ENCODE measurements at places on chromosomes 2 and 18.

DNA sequence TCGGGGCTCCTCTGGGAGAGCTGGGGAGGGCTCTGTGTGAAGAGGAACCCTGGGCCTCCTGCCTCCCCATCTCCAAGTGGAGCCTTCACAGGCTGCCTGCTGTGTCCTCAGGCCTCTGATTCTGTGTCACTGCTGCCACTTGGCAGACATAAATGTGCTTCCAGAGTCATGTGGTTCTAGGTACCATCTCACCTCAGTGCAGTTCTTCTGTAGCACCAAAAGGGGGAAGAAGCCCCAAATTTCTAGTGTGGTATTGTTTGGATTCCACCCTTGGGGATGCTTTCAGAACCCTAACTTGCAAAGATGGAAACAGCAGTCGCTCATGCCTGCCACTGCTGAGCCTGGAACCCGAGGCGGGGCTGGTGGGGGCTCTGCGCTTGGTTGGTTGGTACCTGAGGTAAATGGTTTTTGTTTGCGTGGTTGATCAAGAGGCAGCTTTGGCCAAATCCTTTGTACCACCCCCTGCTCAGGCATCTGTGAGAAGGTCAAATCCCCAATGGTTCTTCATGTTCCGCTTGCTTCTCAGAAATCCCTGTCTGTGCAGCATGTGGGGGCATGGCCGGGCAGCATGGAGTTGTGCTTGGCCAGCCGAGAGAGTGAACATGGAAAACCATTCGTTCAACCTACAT, 27.5 kb downstream of the COA5 start:
- DNase-seq, result no peak

DNA sequence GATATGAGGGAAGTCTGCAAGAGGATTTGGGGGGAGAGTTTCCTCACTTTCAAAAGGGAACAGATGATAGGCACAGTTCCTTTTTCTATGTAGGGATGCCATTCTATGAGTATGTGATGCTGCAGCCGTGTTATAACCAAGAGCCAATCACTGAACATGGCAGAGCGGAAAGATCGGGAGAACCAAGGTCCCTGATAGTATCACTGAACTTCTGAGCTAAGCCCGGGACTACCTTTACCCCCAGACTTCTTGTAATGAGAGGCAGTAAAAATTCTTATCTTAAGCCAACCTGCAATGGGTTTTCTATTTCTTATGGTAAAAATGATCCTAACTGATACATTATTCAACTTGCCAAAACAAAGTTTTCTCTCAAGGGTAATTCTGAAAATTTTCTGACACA, 21.6 kb upstream of the SLC1A4 start:
- no peak for DNase-seq

DNA sequence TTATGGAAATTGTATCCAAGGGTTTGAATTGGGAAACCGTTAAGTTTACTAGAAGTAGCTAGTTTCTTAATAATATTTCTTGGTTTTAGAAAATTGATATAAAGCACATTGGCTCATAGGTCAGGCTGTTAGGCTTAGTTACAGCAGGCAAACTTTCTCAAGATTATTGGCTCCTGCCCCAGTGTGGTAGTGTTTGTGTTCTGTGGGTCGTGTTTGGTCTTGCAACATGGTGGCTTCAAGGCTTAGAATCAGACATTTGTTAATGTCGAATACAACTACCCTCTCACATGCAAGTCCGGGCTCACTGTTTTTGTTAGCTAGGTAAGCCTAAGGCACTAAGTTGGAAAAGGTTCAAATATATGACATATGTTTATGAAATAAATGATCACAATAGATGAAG, 19.6 kb downstream of the CERS6 start:
- no peak for DNase-seq

- DNase-seq, result no peak
These were observed 101.7 kb upstream of the FN1 start for GRCh38 chr2:215537611-215538010.

DNA sequence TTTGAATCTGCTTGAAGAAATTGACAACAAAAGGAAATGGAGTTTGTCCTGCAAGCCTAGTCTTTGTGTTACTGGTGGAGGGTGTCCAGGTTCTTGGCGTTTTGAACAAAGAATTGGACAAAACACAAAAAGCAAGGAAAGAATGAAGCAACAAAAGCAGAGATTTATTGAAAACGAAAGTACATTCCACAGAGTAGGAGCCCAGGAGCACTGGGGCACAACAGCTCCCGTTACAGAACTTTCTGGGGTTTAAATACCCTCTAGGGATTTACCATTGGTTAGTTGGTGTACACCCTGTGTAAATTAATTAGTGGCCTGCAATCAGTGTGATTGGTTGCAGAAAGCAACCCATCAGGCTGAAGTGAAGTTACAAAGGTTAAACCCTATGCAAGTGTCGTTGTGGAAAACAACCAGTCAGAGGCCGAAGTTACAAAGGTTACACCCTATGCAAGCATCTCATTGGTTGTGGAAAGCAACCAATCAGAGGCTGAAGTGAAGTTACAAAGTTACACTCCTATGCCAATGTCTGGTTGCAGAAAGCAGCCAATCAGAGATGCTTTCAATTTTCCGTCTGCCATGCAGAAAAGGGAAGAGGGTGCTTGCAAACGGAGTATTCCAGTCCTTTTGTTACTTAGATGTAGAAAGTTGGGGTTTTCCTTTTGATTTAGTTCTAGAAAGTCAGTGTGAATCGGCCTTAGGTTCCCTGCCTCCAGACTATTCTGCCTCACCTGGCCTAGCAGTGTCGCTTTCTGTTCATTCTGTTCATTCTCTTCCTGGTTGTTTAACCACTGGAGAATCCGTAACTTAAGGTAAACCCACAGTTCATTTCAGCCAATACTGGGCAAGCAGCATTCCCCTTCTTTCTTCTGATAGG, 47.6 kb upstream of the PTH2R start:
- no peak for DNase-seq

GRCh38 chr18:75344161-75344560, 83.3 kb downstream of the SMIM21 start:
- DNase-seq, result no peak

DNA sequence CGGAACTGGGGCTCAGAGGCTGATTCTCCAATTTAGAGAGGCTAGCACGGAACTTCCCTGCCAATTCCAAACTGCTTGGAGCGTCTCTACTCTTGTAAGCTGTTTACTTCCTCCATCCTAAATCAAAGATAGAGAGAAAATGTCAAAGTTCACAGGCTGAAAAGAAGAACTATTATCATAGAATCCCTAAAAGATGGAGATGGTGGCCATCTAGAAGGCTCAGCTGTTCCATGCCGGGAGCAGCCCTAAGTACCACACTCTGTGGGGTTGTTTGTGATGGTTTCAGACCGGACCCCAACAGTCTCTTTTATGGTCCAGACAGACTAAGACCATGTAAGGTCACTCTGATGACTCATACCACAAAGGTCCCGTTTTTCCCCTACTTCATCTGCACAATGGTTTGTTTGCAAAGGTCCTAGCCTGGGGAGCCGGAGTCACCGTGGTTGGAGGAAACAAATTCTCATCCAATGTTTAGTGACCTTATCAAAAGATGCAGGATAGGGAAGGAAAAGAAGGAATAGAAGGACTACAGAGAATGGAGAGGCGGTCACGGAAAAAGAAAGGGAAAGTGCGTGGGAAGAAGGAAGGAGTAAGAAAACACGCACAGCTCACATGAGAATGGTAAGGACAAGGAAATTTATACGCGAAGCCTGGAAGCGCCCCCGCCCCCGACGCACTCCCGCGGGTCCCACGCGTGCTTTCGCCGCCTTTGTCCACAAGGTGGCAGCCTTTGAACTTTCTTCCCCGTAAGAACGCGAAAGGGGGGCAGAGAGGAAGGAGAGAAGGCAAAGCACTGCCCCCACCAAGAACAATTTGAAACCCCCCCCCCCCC, 453 bp upstream of the ANTXR1 start:
- no peak for DNase-seq

DNA sequence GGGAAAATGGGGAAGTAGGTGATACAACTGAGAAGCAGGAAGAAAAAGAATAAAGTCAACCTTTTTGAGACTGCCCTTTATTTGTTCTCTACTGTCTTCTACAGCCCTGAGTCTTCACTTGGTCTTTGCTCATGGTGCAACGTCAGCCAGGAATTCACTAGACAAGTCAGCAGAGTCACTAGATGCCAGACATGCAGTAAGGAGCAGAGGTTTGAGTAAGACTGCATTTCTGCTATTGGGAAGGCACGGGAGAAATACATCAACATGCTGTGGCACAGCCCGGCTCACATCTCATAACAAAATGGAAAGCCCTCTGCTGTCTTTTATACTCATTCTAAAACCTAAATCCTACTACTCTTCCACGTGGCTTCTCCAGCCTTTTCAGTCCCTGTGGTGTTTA, 67.1 kb downstream of the PRELID3A start:
- no peak for DNase-seq

DNA sequence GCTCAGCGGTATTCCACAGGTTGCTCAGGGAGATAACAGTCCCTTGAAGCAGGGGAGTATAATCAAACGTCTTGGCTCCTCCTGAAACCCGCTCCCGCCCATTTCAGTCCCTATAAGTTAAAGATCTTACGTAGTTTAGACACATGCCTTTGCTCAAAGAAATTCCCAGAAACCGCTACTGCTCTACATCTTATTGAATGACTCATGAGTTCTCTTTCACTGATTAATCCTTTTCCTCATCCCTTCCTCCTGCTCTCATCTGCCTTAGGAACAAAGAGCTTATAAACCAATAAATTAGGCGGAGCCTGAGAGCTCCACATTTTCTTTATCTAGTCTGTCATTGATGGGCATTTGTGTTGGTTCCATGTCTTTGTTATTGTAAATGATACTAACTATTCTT, 4.2 kb upstream of the SERPINB4 start:
- DNase-seq, result no peak

GRCh38 chr2:98479959-98480524, 35.4 kb downstream of the INPP4A start:
- DNase-seq, result no peak
